Activated CD4-positive, alpha-beta T cell treated with anti-CD3 and anti-CD28 coated beads for 4 hours (primary cell): ENCODE measurements at places on chromosomes 7 and 10.

GRCh38 chr7:17554341-17555015, 256.0 kb downstream of the AHR start:
- DNase-seq: no peak

GRCh38 chr10:133096616-133097269, 9.0 kb downstream of the ADGRA1 start:
- no peak for DNase-seq

- DNase-seq: no peak
Measured at GRCh38 chr10:26439406-26440087, 1.4 kb downstream of the APBB1IP start.

GRCh38 chr7:47432671-47433563, 149.0 kb downstream of the TNS3 start:
- DNase-seq: no peak

- DNase-seq: no peak
Measured at GRCh38 chr7:22653951-22654350, 73.0 kb upstream of the IL6 start.

GRCh38 chr10:131635564-131636015, 265.2 kb upstream of the PPP2R2D start:
- DNase-seq: no peak

GRCh38 chr7:140039896-140040295, 22.9 kb downstream of the PARP12 start:
- DNase-seq: no peak

GRCh38 chr10:102342958-102343357, 52.5 kb upstream of the NFKB2 start:
- DNase-seq: no peak

- no peak for DNase-seq
Measured at GRCh38 chr7:75762350-75762917, 9.6 kb downstream of the CCL26 start.

DNA sequence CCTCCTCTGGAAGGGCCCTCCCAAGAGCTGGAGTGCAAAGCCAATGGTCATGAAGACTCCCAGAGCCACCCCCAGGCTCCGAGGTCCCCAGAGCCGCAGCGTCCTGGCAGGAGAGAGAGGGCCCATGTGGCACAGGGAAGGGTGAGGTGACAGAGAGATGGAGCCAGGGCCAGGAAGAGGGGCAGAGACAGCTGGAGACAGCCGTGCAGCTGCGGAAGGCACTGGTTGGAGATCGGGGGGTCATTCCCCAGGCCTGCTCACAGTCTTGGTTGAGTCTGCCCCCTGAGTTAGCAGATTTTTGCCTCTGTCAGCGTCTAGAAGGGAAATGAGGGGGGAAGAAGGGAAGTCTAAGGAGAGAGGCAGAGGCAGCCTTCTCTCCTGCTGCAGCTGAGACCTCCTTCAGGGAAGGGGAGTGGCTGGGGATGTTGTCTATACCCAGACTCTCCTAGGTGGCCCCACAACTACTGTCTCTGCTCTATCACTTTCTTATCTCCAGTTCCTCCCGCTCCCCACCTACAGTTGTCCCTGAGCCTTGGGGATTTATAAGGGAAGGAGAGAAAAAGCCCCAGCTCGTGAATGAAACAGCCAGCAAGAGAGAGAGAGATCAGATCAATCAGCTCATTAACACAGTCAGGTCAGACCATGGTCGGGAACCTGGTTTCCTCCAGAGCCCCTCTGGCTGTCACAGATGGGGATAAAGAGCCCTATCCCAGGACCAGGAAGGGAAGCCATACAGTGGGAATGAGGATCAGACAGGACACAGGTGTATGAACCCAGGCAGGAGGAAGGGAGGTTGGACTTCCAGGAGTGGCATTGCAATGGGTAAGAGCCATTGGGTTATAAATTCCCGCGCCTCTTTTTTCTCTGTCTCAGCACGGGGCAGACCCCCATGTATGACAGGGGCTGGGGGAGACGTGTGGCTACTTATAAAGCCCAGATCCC, 1.2 kb downstream of the GAL3ST4 start:
- DNase-seq: no peak

DNA sequence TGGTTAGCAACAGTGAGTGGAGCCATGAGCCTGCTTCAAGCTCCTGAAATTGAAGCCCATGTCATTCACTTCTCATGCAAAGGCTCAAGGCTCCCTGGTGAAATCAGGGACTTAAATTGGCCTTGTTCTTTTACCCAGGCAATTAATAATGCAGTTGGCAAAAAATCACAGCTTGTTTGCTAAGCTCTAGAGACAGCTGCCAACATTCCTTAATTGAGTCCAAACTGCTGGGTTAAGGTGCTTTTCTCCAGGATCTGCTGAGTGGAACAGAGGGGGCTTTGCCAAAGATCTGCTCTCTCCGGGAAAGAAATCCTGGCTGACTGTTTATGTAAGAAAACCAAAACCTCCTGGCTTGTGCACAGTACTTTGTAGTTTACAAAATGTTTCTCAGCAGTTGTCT, 257.6 kb upstream of the GHITM start:
- DNase-seq: no peak

GRCh38 chr7:3107228-3107763, 63.6 kb upstream of the CARD11 start:
- DNase-seq: no peak
